ENCODE measurements at places on chromosomes 2 and 18. TPM values are rescaled to one million over a fixed set of nuclear protein-coding genes. Genes with fewer than 3 reads are reported as not detected.

GRCh38 chr18:11412811-11413210 lies 196.6 kb upstream of the SLC35G4 start:
- DNase-seq: no peak

DNA sequence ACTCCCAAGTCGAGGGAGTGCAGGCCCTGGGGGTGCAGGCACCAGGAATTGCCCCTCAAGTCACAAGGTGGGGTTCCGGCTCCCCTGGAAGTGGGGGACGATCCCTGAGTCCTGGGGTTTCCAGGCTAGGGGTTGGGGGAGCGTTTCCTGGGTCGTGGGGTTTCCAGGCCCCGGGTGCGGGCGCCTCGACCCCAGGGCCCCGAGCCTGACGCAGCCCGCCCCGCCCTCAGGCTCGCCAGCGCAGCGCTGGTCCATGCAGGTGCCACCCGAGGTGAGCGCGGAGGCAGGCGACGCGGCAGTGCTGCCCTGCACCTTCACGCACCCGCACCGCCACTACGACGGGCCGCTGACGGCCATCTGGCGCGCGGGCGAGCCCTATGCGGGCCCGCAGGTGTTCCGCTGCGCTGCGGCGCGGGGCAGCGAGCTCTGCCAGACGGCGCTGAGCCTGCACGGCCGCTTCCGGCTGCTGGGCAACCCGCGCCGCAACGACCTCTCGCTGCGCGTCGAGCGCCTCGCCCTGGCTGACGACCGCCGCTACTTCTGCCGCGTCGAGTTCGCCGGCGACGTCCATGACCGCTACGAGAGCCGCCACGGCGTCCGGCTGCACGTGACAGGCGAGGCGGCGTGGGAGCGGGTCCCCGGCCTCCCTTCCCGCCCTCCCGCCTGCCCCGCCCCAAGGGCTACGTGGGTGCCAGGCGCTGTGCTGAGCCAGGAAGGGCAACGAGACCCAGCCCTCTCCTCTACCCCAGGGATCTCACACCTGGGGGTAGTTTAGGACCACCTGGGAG lies 12.0 kb downstream of the SIGLEC15 start:
- DNase-seq: no peak

DNA sequence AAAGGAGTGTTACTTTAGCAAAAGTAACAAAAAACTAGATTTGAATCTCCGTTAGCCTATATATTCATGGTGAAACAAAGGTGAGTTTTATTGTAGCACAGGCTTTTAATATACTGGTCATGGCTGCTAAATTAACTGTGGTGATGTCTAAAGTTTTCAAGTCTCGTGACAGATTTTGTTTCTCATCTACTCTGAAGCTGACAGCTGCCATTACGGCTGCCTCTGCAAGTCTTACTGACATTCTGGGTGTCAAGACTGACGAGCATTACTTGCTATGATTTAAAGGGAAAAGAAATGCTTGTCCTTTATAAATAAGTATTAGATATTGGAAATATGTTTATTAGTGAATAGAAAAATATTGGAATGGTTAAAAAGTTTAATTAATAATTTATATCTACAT lies 207.7 kb downstream of the DSEL start:
- no peak for DNase-seq

The NMS gene
- total RNA-seq: not detected

The CENPA gene
- 5.6 TPM for total RNA-seq

The SLC39A6 gene
- 165 TPM for total RNA-seq

- DNase-seq: no peak
These were observed 198.5 kb downstream of the TNS1 start for GRCh38 chr2:217804338-217804737.

The TYW5 gene
- total RNA-seq: 8.7 TPM

Data from renal cortical epithelial cell (primary cell).